ENCODE measurements at places on chromosomes 3 and 15.
A peak's percentile ranks its signal among the peaks of the same experiment; 100 is the strongest.

GRCh38 chr3:186965141-186965879 lies 35.0 kb downstream of the ST6GAL1 start:
- DNase-seq: no peak

- no peak for DNase-seq
These were observed 59.9 kb downstream of the OXSM start for GRCh38 chr3:25849641-25850385.

GRCh38 chr3:40717471-40717870 lies 192.7 kb downstream of the ZNF621 start:
- DNase-seq: no peak

DNA sequence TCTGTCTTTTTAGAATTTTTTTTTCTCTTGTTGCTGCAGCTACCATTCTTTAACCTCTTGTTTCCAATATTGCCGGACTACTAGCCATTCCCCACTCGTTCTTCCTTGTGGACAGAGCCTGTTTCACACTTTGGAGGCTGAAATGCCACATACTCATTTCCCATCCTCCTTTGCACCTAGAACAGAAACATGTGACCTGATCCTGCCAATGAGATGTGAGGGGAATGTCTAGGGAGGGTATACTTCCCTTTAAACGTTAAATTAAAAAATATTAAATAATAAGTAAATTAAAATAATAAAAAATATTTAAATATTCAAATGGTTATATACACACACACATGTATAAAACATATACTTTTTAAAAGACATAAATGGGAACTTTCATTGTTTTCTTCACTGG lies 20.6 kb upstream of the MDFIC2 start:
- no peak for DNase-seq

DNA sequence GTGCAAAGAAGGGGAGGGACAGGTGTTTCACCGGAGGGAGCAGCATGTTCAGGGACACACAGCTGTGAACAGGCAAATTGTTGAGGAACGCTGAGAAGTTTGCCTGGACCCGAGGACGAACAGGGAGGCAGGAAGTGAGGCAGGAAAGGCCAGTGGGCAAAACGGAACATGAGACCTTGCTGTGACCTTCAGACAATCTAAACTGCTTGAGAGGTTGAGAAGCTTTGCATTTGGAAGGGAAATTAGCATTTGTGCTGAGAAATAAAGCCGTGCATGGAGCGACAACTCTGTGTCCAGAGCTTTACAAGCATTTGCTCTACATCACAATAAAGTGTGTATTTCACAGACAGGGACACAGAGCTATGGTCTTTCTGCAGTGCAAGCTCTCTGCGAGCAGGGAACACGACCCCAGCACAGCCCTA lies 47.9 kb downstream of the CDC25A start:
- no peak for DNase-seq

DNA sequence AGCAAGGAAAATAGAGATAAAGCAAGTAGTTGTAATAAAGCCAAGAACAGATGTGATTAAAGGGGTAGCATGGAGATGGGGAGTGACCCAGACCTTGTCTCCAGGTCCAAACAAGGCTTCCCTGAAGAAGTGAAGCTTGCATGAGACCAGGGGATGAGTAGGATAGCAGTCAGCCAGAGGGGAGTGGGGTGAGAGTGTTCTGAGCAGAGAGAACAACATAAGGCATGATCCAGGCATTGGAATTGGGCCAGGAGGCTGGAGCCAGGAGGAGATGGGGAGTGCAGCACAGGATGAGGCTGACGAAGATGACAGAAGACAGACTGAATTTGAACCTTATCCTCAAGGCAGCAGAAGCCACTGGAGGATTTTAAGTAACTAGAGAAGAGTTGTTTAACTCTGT lies 7.2 kb downstream of the TMOD2 start:
- DNase-seq: peak; percentile 63

DNA sequence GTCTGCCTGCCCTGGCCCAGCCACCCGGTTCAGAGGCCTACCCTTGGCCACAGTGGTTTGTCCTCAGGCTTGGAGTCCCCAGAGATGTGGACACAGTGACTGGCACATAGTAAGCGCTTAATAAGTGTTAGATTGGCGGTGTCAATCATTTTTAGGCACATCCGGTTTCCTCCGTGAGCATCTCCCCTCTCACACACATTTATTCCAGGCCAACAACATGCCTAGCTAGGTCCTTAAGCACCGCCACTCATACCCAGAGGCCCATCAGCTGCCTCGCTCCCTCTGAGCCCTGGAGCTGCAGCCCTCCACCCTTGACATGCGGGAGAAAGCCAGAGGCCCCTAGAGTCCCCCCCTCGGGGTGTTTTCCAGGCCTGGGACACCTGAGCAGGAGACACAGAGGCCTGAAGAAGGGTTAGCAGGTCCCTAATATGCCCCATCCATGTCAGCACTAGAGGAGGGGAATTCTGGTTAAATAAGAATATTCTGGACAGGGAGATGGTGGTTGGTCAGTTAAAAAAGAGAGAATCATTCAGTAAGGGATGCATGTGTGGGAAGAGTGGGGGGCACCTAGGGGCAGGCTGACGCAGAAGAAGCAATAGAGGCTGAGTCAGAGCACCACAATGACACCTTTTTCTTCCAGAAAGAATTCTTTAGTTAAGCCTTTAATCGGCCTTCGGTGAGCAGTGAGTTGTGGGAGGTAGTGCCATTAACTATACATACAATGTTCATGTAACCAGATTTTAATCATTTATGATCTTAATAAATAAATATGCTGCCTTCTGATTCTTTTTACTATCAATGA lies 22.3 kb downstream of the NR2F2 start:
- no peak for DNase-seq

GRCh38 chr15:51401051-51401780 lies 59.8 kb downstream of the GLDN start:
- DNase-seq: no peak

DNA sequence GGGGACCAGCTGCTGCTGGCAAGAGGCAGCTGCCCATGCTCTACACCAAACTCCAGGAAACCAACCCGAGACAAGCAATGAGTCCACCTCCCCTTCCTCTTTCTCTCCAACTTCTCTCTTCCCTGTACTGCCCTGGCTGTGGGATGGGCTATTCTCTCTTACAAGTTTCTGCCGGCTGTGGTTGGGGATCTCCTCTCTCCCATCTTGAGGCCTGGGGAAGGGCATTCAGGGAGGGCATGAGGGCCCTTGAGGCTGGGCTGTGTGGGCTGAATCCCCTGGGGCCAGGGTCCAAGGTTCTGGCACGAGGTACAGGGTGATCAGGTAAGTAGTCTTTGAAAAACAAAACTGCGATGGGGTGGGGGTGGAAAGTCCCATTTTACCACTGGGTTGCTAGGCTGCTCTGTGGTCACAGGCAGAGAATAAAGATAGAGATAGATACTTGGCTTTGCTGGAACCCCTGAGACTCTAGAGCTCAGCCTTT lies 32.3 kb upstream of the CTSH start:
- no peak for DNase-seq

DNA sequence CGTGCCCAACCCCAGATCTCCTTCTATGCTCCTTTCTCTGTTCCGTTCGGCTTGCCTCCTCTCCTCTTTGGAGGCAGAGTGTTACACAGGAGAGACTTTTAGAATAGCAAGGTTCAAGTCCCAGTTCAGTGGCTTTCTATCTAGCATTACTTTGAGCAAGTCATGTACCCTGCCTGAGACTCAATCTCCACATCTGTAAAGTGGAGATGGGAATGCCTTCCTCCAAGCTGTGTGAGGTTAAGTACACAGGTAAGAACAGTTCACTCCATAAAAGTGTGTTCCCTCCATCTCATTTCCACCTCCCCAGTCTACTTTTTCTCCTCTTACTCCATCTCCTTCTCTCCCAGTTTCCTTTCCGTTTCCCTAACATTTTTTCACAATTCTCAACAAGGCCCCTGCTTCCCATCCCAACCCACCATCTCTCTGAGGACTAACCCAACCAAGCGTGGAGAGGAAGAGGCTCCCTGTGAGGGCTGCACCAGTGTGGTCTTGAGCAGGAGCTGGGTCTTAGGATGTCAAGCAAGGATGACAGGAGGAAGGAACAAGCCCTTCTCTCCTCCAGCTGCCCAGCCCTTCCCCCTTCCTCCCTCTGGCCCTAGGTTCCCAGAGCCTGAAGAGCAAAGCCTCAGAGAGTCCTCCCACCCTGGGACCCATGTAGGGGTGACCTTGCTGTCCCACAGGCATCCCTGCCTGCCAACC lies 6.4 kb downstream of the ATP8B4 start:
- DNase-seq: no peak

GRCh38 chr3:17494117-17494809 lies 248.2 kb downstream of the TBC1D5 start:
- no peak for DNase-seq

DNA sequence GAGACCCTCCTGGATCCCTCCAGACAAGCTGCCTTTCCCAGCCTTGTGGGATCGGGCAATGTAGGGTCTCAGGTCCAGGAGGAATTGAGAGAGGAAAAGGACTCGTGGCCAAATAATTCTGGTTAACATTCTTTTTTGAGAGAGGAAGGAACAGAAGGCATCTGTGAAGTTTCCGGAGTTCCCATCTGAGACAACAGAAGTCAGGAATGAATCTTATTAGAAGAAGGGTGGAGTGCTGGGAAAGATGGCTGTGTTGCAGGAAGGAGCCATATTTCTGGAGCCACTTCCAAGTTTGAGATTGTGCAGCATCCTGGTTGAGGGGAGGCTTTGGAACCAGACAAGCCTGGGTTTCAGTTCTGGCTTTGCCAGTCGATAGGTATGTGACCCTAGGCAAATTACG lies 9.4 kb downstream of the BOC start:
- no peak for DNase-seq

DNA sequence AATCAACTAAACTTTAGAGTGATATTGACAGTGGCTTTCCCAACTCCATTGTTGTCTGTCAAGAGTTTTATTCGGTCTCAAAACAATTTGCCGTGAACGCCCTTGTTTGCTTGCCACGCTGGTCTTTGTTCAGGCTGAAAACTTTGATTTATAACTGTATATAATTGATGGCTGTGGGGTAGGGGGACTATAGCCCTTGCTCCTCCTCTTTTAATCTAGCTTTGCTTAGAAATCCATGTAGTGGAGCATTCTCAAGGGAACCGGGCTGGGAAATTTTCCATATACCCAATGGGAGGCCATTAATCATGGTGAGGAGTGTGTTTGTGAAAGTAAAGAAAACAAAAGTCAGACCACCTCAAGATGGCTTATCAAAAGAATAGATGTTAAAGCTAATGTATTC lies 339.8 kb upstream of the RARB start:
- no peak for DNase-seq

- peak; percentile 24 for DNase-seq
These were observed 5.5 kb upstream of the CD200 start for GRCh38 chr3:112327371-112327951.

DNA sequence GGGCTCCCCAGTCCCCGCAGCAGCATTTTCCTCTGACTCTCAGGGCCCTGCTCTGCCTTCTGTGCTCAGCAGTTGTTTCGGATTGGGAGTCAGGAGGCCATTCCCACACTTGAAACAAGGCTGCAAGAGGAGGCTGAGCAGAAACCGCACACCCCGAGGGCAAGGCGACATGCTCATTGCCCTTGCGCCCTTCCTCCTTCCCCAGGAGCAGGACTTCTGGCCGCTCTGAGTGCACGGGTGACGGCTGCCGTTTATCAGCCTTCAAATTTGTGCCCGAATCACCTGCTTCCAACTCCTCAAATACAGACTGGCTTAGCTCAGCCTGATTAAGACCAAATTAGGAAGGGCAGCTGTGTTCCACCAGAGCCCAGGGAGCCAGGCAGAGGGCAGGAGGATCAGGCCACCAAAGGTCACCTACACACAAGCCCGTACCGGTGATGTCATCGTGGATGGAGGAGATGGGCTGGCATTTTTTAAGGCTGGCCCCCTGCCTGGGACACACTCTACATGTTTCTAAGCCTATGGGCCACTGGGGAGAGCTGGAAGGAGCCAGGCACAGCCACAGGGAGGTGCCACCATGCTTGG lies 38.1 kb downstream of the TM2D3 start:
- DNase-seq: no peak

- DNase-seq: no peak
These were observed 163.6 kb downstream of the KCNMB2 start for GRCh38 chr3:178699810-178700209.

- no peak for DNase-seq
These were observed 100.0 kb downstream of the ZMAT3 start for GRCh38 chr3:178971614-178972013.

DNA sequence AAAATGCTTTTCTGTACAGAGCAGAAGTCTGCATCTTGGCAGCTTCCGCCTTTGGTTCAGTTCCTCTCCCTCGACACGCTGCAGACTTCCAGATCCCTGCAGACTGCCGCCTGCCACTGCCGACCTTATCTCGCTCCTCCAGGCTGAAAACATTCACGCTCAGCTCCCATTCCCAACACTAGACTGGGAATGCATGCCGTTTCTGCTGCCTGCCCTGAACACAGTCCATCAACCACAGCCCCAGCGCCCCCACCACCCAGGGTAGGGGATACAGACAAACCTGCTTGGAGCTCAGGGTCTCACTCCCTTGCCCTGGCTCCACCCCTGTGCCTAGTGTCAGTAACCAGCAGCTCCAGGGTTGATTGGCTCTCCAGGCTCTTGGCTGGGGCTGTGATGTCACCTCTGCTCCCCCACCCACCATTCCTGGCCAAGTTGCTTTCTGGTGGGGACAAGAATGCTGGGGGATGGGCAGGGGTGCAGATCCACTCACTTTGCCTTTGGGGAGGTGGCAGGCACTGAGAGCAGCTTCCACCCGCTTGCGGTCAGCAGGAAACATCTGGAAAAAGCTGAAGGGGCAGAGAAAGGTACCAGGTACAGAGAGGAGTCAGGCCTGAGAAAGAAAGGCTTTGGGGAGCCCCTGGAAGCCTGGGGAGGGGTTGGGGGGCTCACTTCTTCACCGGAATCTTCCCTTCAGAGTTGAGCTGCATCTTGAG lies 6.1 kb downstream of the PLCB2 start:
- no peak for DNase-seq

DNA sequence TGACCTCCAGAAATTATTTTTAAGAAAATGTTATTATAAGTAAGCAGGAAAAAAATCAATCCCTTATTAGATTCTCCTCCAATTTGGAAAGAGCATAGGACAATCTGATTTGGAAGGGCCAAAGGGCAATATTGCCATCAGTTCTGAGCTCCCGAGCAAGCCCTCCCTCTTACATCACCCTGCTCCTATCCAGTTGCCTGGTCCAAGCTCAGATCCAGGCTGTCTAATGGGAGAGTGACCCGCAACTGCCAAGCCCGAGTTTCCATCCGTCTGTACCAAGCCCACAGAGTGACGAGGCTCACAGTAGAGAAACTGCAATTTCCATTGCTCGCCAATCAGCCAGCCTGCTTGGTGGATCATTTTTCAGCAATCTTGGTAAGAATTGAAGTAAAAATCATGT lies 187.7 kb downstream of the MEX3B start:
- DNase-seq: no peak

All from GM04504 (cell line).